NCI-H2171 treated with DMSO at 0.1 percent for 48 hours (cell line): ENCODE measurements at places on chromosomes 13 and 19.

- no peak for DNase-seq
Observed at GRCh38 chr13:67193979-67194378, 36.2 kb downstream of the PCDH9 start.

DNA sequence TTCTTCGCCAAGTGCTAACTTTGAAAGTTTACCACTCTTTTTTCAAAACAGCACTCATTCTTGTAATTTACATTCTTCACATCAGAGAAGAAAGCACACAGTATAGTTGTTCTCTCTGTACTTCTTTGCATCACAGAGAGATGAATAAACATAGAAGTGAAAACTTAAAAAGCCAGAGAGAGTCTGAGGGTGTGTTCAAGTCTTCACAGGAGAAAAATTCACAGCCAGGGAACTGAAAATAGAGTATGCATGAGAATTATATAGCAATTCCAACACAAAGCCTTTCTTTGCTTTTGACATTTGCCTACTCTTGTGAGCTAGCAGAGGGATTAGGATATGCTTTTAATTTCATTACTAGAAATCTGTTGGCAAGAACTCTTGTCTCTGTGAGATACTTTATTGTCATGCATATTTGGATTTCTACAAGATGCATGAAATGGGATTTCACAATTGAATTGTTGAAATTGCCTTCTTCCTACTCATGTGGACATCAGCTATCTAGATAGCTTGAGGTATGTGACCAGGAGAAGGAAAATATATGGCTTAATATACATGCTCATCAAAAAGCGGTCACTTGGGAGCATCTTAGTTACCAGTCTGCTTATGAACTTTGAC, 166.1 kb downstream of the SLC7A1 start:
- DNase-seq = no peak

- no peak for DNase-seq
Observed at GRCh38 chr19:20416661-20417060, 148.9 kb downstream of the ZNF737 start.

DNA sequence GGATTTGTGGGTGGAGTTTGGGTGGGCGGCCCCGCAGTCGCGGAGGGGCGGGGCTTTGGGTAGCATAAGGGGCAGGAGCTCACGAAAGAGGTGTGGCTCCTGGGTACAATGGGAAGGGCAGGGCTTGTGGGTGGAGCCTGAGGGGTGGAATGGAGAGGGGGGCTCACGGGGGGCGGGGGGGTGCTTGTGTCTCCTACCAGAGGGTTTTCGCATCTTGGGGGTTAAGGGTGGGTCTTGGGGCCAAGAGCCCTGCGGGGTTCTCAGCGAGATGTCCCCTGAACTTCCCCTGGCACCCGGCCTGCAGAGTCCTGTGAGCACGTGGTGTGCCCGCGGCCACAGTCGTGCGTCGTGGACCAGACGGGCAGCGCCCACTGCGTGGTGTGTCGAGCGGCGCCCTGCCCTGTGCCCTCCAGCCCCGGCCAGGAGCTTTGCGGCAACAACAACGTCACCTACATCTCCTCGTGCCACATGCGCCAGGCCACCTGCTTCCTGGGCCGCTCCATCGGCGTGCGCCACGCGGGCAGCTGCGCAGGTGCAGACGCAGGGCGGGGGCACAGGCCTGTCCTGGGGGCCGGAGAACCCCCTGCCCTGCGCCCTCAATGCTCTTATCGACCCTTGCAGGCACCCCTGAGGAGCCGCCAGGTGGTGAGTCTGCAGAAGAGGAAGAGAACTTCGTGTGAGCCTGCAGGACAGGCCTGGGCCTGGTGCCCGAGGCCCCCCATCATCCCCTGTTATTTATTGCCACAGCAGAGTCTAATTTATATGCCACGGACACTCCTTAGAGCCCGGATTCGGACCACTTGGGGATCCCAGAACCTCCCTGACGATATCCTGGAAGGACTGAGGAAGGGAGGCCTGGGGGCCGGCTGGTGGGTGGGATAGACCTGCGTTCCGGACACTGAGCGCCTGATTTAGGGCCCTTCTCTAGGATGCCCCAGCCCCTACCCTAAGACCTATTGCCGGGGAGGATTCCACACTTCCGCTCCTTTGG, 5.1 kb downstream of the FSTL3 start:
- no peak for DNase-seq
